Right lung (tissue), 10 donors: ENCODE measurements at places on chromosomes 3 and 15.

DNA sequence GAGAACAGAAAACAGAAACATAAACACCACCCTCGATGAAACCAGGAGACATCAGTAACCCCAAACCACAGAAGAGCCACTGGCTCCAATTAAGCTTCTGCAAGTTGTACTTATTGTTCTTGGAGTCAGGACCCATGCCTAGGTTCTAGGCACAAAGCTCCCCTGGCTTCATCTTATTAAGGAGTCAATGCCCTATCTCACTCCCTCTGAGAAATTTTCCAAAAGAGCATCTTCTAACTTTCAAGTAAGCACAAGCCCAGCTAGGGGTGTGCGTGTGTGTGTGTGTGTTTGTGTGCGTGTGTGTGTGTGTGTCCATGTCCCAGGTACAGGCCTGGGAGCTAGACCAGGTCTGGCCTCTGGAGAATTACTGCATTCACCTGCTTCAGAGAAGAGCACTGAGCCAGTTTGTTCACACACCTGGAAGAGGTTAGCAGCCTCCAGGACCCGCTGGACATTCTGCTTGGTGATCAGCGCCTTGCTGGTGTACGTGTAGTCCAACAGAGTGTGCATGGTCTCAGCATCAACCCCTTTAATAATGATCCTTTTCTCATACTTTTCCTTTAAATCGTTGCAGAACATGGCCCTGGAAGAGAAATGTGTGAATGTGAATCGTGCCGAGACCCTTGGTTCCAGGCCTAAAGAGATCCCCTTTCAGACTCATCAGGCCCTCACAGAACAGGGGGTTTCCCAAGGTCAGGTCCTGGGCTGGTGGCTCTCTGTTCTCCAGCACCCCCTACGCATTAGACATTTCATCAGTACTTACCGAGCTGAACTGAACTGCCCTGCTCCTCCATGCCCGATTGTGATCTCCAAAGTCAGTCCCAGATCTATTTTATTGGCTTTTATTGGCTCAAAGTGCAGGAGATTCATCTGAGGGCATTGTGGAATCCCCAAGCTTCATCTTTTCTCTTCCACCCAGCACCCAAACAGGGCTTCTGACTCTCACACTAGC, 27.8 kb downstream of the KLHL6 start:
- no peak for DNase-seq

GRCh38 chr15:25852027-25852426, 11.1 kb downstream of the ATP10A start:
- DNase-seq: no peak

GRCh38 chr15:97991972-97992541, 31.6 kb downstream of the ARRDC4 start:
- no peak for DNase-seq

DNA sequence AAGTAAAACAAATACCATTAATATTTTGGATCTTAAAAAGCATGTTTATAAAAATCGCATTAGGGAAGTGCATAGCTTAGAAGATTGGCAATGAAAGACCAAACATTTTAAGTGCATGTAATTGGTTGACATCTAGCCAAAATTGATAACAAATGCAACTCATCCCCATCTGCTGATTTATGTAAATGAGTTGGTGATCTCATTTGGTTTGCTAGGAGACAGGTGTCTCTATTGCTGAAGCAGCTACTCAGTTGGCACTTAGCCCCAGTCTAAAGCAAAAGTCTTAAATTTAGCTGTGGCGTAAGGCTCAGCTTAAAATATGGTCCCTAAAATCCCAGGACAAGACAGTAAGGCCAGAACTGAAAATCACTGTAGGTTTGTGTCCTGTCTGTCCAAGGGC, 113.5 kb upstream of the CHL1 start:
- DNase-seq: no peak

DNA sequence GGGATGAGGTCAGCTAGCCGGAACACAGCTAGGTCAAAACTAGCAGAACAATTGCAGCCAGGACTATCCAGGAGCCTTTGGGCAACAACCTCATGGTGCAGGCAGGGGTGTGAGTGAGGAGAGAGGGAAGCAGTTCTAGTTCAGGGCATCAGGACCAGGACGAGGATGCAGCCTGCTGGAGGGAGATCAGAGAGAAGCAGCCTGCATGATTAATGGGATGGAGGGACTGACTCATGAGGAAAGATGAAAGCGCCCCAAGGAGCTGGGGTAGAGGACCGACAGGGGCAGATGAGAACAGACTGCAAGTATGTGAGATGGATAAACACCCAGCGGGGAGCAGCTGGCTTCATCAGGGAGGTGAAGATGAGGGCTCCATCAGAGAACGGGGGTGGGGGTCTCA, 37.9 kb upstream of the LRTM1 start:
- no peak for DNase-seq

- DNase-seq: no peak
These were observed 2.4 kb downstream of the FYTTD1 start for GRCh38 chr3:197752107-197752506.

GRCh38 chr3:46351646-46352045, 2.3 kb upstream of the CCR2 start:
- DNase-seq: no peak
